ENCODE measurements at places on chromosomes 6 and 20.

DNA sequence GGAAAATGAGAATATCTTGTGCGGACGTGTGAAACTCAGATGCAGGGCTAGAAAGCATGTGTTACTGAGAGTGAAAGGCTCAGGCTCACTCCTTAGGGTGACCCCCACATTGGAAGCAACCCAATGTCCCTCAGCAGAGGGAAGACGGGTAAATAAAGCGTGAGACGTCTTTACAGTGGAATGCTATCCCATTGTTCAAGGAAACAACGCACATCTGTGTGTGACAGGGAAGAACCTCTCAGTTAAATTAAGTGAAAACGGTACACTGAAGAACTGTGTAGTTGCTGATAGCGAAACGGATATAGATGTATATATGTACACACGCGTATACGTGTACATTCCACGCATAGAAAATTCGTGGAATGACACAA, 839 bp downstream of the HNF4A start:
- H3K36me3 ChIP-seq = no peaks in the 10 kb centered on the region
- H3K4me3 ChIP-seq = no peak overlapping the region
- H3K4me1 ChIP-seq = no peaks in the 10 kb centered on the region
- H3K27ac ChIP-seq = no peak overlapping the region

GRCh38 chr20:22611636-22612035, 27.3 kb upstream of the FOXA2 start:
- no peaks in the 10 kb centered on the region for H3K27me3 ChIP-seq
- no peaks in the 10 kb centered on the region for H3K36me3 ChIP-seq
- no peak overlapping the region for H3K27ac ChIP-seq
- no peak for DNase-seq
- H3K4me1 ChIP-seq = no peaks in the 10 kb centered on the region
- H3K4me3 ChIP-seq = no peak overlapping the region

DNA sequence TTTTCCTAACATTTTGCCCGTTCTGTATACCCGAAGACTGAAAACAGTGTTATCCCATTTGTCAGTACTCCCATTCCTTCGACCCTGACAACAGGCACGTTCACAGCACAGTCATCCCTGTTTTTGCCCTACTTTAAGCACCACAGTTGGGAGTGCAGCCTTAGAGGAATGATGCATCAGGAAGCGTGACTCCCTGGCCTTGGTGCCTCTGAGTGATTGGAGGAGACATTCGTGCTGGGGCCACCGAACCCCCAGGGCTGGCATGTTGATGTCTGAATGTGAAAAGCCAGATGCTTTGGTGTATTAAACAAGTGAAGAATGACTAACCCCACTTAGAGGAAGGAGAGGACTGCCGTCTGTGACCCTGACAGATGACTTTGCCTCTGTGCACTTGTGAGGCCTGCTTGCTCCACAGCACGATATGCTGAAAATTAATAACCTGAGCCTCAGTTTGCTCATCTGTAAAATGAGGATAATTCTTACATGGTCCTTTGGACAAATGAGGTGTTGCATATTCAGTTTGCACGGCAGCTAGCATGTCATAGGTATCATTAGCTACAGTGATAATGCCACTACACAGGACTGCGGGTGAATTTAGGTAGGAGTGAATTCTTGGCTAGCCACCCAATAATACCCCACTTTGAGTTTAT, 36.0 kb downstream of the STK35 start:
- peaks cover 5% of the 10 kb centered on the region for H3K36me3 ChIP-seq
- no peak for DNase-seq
- H3K27ac ChIP-seq = no peak overlapping the region
- no peaks in the 10 kb centered on the region for H3K27me3 ChIP-seq
- peaks cover 3% of the 10 kb centered on the region for H3K4me1 ChIP-seq

DNA sequence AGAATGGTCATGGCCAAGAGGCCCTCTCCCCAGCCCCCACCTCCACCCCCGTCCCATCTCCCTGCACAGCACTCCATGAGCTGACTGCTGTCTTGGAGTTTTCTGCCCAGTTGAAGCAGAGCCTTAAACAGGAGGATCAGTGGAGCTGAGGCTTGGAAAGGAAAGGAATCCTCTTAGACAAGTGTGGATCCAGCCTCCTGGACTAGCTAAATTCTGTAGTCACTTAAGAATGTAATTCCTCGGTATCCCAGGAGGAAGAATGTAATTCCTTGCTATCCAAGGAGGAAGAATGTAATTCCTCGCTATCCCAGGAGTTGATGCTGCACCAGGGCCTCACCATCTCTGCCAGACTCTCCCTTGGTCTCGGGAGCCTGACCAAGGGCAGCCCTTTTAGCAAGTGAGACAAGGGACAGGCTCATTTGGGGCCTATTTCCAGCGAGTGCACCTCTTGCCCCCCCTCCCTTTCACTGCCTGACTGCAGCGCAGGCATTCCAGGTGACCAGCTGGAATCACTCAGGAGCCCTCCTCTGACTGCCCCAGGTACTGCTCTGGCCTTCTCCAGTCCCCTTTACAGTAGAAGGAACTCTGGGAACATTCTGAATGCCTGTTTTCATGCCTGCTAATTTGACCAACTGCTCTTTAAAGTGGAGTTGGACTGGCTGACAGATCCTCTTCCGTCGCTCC, 76.2 kb downstream of the TCP11 start:
- H3K27me3 ChIP-seq = no peaks in the 10 kb centered on the region
- DNase-seq = no peak
- no peak overlapping the region for H3K4me3 ChIP-seq
- peaks cover 17% of the 10 kb centered on the region for H3K4me1 ChIP-seq

DNA sequence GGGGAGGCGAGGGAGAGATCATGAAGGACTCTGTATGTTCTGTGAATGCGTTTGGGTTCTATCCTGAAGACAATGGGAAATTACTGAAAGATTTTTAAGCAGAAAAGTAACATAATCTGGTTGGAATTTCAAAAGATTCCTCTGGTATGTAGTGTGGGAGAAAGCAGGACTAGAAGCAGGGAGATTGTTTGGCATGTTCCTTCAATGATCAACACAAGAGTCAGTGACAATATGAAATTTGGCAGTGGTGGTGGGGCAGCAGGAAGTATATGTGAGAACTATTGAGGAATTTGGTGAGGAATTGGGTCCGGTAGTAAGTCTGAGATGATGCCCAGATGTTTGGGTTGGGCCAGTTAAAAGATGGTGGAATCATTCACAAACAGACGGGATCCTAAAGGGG, 348.7 kb downstream of the CD83 start:
- H3K27ac ChIP-seq = no peak overlapping the region
- no peak for DNase-seq
- no peaks in the 10 kb centered on the region for H3K27me3 ChIP-seq
- H3K4me1 ChIP-seq = peaks cover 11% of the 10 kb centered on the region
